OCI-M1 (cell line): ENCODE measurements at places on chromosomes 7 and 10.

DNA sequence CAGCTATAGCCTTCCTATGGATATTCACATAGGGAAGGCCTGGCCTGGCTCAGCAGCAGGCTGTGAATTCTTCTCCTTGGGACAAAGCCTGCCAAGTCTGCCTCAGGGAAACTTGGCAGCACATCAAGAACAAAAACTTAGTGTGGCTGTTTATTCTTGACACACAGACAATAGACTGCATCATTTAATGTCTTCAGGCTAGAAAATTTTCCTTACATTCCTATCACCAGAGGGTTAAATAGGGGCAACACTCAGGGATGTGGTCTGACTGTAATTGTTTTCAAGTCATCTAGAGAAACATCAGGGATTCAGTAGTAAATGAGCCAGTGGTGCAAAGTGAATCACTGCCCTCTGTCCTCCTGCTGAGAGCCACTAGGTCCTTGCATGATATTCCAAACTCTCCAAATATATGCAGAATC lies 137.3 kb downstream of the SEMA3C start:
- DNase-seq = no peak

- DNase-seq = no peak
Measured at GRCh38 chr7:2803342-2803692, 40.8 kb downstream of the GNA12 start.

DNA sequence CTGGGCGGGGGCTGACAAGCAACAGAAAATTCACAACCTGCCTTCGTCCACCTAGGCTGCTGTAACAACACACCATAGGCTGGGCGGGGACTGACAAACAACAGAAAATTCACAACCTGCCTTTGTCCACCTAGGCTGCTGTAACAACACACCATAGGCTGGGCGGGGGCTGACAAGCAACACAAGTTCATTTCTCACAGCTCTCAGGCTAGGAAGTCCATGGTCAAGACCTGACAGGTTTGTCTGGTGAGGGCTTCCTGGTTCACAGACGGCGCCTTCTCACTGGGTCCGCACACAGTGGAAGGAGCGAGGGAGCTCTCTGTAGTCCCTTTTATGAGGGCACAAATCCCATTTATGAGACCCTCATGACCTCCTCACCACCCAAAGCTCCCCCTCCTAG lies 52.2 kb downstream of the DIP2C start:
- DNase-seq = no peak

DNA sequence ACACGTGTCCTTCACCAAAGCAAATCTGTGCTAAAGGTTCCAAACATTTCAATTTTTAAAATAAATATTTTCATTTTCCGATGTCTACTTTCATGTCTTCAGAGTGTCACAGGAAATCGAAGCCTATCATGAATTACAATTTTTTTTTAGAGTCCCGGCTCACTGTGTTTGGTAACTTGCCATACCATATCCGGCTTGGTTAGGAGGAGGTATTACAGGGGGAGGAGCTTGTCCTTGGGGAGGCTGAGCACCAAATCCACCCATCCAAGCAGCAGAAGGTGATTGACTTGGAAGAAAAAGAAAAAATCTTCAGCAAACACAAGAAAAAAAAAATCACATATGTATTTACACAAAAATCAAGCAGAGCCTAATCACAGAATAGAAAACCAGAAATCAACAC lies 21.3 kb downstream of the TIAL1 start:
- no peak for DNase-seq

- peak; percentile 34 for DNase-seq
Measured at GRCh38 chr10:8130973-8131911, 76.8 kb downstream of the GATA3 start.

DNA sequence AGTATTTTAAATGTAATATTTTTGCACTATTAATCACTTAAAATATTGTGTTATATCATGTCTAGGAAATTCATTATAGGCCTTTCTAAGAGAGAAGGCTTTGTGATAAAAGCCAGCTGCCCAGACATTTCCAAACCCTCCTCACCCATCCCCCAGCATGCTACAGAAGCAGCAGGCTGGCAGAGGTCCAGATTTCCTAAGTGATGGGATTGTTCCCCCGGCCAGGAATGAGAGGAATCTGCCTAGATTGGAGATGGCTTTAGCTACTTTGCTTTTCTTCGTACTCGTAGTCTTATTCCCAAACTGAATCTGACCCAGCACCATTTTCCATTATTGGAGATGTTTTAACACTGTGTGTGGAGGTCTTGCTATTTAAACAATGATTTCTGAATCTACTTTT lies 29.4 kb downstream of the CDK14 start:
- no peak for DNase-seq

DNA sequence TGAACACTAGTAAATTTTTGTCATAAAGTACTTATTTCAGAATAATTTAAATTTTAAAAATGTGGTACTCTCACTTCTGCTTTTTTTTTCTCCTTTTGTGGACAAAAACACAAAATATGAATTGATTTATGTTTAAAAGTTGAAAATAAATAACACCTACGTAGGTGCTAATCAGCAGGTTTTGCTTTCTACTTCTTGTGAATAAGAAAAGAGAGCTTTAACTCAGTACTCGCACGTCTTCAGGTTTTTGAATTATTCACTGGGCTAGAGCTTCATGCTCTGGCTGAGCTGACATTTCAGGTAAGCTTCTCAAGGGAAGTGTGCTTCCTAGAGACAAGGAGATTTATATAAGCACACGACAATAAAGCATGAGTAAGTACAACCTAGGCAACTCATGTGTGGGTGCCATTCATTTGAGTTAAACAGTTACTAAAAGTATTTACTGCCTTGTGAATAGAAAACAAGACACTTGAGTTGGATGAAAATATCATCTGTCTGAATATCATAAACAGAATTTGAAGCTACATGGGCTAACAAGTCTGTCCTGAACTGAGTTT lies 190.0 kb upstream of the POT1 start:
- no peak for DNase-seq

DNA sequence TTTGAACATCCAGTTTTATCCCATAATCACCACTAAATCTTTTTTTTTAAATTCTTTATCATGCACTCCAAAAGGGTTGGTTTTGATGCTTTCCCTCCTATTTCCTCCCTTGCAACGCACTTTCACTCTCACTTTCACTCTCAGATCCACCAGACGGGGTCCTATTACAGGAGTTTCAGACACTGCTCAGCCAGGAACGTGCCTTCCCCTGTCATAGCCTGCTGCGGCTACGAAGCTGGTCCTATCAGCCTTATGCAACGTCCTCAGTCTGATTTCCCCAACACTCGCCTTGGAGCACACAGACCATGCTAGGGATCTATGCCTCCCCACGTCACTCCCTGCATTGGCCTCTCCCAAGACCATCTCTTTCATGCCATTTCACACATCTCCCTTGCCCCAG lies 23.4 kb downstream of the ZPBP start:
- peak; percentile 87 for DNase-seq

- DNase-seq = no peak
Measured at GRCh38 chr7:106312099-106312871, 27.5 kb upstream of the NAMPT start.

- no peak for DNase-seq
Measured at GRCh38 chr10:11234857-11235531, 217.3 kb downstream of the CELF2 start.

DNA sequence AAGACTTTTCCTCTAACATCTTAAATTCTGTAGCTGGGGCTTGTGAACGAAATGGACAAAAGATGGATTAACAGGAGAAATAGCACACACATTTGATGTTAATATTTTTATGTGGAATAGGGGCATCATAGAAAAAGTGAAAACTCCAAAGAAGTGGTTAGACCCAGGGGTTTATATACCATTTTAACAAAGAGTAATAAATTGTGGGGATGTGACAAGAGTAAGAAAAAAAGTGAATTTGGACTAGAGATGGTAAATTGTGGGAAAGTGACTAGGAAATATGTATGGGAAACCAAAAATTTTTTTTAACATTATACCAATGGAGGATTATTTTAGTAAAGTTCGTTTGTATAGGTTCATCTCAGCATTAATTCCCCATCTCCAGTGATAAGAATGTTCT lies 8.2 kb downstream of the SLC39A12 start:
- DNase-seq = no peak

- DNase-seq = no peak
Measured at GRCh38 chr10:126058104-126058503, 161.7 kb downstream of the FANK1 start.

GRCh38 chr10:72889391-72889831 lies 4.1 kb upstream of the OIT3 start:
- DNase-seq = no peak

- no peak for DNase-seq
Measured at GRCh38 chr10:127151541-127151940, 44.9 kb downstream of the INSYN2A start.
